ENCODE measurements at places on chromosomes 12 and 14.
A peak's percentile ranks its signal among the peaks of the same experiment; 100 is the strongest.

DNA sequence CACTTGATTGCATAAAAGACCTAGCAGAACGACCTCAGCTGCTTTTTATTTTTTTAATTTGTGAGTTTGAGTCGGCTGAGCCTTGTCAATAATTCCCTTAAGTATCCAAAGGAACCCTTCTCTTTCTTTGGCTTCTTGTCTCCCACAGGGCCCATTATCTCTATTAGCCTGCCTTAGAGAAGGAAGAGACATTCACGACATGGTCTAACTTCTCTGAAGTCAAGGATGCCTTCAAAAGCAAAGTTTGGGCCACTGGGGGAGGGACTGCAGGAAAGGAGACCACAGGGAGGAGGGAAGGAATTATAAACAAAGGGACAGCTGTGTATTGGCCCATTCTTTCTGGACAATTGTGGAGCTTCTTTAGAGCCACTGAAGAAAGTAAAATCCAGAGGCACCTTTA, 126.4 kb downstream of the BRMS1L start:
- DNase-seq = no peak

- peak; percentile 61 for DNase-seq
These were observed 635 bp downstream of the LTA4H start for GRCh38 chr12:96034621-96035282.

- no peak for DNase-seq
These were observed 9.3 kb downstream of the GRIP1 start for GRCh38 chr12:66669541-66669940.

GRCh38 chr12:76270657-76271358, 77.4 kb downstream of the BBS10 start:
- DNase-seq = no peak

DNA sequence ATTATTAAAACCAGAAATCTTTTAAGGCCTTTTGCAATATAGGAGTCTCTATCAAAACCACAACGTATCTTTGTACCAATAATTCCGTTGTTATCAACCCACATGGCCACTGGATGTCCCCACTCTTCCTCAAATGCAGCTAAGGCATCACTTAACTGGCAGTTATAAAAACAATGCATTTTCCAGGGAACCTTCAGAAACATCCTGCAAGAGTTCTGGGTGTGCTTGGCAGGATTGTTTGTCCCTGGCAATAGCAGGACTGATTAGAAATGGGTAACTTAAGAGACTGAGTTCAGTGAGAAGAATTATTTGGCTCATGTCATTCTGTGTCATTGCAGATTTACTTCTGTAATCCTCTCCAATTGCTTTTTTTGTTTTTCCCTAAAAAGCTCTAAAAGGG, 112.0 kb downstream of the SLC15A5 start:
- peak; percentile 42 for DNase-seq

DNA sequence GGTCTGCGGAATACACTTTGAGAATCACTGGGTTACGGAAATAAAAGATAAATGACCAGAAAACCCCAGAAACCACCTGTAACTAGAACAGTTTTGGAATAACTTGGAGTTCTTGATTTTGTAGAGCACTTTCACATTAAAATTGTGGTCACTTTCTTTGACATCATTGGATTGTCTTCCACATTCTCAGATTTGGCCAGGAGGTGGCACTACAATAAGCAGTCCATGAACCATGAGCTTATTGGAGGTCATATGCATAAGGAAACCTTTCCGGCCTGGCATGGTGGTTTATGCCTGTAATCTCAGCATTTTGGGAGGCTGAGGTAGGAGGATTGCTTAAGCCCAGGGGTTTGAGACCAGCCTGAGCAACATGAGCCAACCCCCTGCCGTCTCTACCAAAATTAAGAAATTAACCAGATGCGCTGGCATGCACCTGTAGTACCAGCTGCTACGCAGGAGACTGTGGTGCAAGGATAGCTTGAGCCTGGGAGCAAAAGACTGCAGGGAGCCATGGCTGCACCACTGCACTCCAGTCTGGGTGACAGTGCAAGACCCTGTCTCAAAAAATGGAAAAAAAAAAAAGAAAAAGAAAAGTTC, 107.7 kb upstream of the CAND1 start:
- peak; percentile 47 for DNase-seq

DNA sequence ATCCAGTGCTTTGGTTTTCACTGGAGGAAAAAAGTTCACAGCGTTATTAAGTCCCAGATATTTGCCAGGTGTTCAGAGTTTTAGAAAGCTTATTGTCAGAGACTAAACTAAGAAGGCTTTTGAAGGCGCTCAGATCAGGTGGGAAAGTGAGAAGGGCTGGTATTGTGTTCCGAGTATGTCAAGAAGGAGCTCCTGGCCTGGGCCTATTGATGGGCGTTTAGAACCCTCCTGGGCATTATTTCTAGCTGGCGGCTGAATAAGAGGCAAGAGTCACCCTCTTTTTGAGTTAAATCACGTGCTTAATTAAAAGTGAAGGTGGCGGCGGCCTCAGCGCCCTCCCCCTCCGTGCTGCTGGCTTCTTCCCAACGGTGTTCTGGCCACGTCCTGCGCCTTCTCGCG, 20.9 kb upstream of the GNS start:
- DNase-seq = no peak

DNA sequence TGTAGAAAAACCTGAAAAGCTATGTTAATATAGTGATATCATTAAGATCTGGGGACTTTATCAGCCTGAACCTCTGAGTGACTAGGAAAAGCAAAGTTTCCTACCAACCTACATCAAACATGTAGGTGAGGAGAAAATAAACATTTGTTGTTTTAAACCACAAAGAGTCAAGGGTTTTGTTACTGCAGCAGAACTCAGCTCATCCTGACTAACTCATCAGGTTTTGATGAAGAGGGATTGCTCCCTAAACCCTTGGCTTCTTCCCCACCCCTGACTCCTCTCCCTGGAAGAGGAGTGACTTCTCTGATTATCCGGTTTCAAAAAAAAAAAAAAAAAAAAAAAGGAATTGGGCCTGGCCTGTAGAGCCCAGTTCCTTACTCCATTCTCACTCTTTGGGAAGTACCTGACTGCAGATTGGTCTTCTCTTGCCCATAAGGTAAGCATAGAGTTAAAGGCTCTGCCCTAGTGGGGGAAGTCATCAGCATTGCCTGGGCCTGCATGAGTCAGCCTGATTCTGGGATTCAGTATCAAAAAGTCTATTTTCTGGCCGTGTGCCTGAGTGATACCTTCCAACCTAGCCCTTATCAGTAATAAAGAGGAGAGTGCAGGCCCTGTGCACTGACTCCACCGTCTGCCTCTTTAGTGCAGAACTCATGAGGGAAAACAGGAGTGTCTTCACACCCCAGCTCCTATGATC, 16.9 kb downstream of the BDKRB1 start:
- no peak for DNase-seq

- DNase-seq = no peak
These were observed 137.1 kb downstream of the BRMS1L start for GRCh38 chr14:35963209-35963608.

GRCh38 chr14:54893151-54893760, 9.4 kb downstream of the GCH1 start:
- DNase-seq = peak; percentile 83

GRCh38 chr12:30753233-30753632, 1.5 kb downstream of the CAPRIN2 start:
- peak; percentile 37 for DNase-seq

- DNase-seq = peak; percentile 46
These were observed 712.6 kb downstream of the SLC16A7 start for GRCh38 chr12:60308366-60308991.

DNA sequence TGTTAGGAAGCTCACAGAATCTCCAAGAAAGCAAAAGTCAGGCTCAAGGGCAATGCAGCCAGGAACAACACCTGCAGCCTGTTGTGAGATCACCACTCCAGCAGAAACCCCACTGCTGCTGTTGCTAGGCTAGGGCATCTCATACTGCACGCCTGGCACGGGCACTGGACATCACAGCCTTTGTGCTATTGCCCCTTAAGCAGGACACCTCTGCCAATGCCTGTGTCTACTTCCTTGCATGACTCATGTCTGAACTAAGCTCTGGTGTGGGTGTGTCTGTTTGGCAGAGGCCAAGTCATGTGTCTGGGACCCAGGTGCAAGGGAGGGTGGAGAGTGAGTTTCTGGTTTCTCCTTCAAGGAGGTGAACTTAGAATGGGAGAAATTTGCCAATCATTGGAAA, 10.0 kb upstream of the DDX47 start:
- DNase-seq = peak; percentile 73

DNA sequence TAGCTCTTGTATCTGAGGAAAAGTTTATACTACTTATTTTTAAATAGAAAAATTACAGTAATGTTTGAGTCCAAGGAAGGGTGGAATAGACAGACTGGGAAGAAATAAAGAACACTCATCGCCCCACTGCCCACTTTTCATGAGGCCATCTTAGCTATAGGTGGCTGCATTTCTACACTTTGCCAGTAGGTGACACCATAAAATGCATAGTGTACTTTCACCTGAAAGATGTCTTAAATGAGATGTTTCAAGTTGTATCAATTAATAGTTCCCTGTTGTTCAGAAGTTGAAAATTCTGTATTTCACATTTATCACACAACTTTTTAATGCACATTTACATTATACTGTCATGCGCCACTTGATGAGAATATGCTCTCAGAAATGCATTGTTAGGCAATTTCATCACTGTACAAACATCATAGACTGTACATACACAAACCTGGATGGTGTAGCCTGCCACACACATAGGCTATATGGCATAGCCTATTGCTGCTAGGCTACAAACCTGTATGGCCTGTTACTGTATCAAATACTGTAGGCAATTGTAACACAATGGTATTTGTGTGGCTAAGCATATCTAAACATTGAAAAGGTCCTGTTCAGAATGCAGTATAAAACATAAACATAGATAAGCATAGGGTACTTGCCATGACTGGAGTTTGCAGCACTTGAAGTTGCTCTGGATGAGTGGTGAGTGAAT, 27.6 kb downstream of the PMCH start:
- DNase-seq = peak; percentile 43

DNA sequence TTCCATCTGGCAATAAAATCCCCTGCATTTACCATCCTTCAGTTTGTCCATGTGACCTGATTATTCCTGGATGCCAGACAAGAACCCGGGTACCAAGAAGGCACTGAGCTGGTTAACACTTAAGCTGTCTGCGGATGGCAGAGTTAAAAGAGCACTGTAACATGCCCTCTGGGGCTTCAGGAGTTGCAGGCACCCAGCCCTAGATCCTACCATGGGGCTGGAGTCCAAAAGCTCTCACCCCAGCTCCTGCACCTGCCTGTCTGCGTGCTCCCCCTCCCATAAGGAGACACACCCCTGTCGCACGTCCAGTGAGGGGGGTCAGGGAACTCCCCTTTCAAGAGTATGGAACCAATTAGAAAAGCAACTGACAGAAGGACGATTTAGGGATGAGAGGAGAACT, 14.6 kb upstream of the FBXO34 start:
- no peak for DNase-seq

GRCh38 chr14:94924189-94924588, 154.3 kb upstream of the GSC start:
- no peak for DNase-seq

DNA sequence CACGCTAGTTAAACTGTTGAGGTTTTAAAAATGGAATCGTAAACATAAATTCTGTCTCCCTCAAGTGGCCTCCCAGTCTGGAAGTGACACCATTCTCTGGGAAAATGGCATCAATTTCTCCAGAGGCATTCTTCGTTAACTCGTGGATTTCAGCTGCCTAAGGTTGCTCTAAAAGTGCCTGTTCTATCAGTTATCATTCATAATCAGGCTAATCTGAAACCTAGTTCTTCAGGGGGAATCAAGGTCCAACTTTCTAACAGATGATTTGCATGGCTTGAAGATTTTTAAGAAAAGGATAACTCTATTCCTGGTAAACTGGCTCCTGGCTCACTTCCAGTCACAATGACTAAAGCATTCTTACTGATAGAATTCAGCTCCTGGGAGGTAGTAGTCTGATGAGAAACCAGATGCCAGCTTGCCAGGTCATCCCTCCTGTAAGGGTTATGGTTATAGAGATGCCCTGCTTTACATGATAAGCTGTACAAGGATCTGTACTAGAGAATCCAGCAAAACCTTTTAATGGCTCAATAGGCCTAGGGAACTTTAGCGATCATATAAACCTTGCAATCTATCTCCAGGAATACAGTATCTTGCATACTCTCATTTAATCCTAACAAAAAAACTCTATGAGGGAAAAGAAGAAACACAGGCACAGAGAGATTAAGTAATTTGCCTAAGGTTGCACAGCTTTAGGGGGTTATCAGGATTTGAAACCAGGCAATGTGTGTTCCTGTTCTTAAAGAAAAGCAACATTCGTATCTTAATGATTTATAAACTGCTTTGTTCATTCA, 1.5 kb downstream of the L3HYPDH start:
- DNase-seq = peak; percentile 89

DNA sequence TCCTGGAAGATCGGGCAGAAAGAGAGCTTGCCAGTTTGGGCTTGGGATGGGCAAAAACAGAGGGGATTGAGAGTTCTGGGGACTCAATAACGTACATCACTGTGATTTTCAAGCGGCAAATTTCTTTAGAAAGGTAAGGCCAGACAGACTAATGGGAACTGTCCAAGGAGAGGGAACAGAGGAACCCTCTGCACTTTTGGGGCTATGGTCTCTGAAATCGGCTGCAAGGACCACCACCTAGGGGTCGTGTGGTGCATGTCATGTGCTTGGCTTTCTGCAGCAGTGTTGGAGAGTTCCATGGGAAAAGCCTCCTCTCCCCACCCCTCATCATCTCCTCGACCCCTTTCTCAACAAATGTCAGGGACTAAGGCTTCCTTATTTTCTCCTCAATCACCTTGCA, 79.6 kb downstream of the PPM1A start:
- DNase-seq = no peak

- no peak for DNase-seq
These were observed 409.5 kb upstream of the LMO3 start for GRCh38 chr12:17015501-17015900.
